Activated CD4-positive, alpha-beta T cell treated with anti-CD3 and anti-CD28 coated beads, Interleukin-2, amount 10 ng/mL, durations not matched to agents 24 days and 14 days (primary cell): ENCODE measurements at places on chromosomes 2 and 18. TPM values are rescaled to one million over a fixed set of nuclear protein-coding genes. Genes with fewer than 3 reads are reported as not detected.
A peak's percentile ranks its signal among the peaks of the same experiment; 100 is the strongest.

Gene GPC1
- total RNA-seq = 5.9 and 6.6 TPM in 2 replicates

Gene PAX8
- total RNA-seq = 0.45 and 0.77 TPM in 2 replicates

Gene HK2
- total RNA-seq = 118 and 120 TPM in 2 replicates

Gene NFATC1
- 105 and 107 TPM in 2 replicates for total RNA-seq

Gene VPS4B
- total RNA-seq = 50.8 and 62.1 TPM in 2 replicates

Gene GPR39
- total RNA-seq = not detected in 2 replicates

Gene BMP10
- not detected in 2 replicates for total RNA-seq

Gene C1GALT1C1L
- not detected in 2 replicates for total RNA-seq

Gene IKZF2
- total RNA-seq = 1.7 and 1.9 TPM in 2 replicates

GRCh38 chr18:49206717-49207116, 253.7 kb downstream of the DYM start:
- peak overlapping the region; percentile 6 for H3K4me3 ChIP-seq
- H3K36me3 ChIP-seq = peaks cover 2% of the 10 kb centered on the region
- no peaks in the 10 kb centered on the region for H3K27me3 ChIP-seq
- no peak overlapping the region for H3K27ac ChIP-seq

DNA sequence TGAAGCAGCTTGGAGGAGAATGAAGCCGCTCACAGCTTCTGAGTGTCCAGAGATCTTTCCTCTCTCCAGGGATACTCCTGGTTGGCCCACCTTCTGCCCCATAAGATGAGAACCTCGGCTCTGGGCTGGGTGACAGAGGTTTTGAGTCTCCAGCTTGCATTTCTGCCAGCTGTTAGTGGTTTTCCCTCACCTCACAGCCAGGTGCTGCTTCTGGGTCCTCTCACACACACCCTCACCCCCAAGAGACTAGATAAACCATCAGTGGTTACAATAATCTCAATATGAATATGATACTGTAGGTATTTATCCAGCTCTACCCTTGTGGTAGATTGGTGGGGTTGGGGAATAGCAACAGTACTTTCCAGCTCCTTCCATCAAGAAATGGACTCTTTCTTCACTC, 161.7 kb upstream of the SIX3 start:
- no peak overlapping the region for H3K4me3 ChIP-seq
- H3K4me1 ChIP-seq = peaks cover 2% of the 10 kb centered on the region
- H3K27ac ChIP-seq = no peak overlapping the region
- no peak for DNase-seq

DNA sequence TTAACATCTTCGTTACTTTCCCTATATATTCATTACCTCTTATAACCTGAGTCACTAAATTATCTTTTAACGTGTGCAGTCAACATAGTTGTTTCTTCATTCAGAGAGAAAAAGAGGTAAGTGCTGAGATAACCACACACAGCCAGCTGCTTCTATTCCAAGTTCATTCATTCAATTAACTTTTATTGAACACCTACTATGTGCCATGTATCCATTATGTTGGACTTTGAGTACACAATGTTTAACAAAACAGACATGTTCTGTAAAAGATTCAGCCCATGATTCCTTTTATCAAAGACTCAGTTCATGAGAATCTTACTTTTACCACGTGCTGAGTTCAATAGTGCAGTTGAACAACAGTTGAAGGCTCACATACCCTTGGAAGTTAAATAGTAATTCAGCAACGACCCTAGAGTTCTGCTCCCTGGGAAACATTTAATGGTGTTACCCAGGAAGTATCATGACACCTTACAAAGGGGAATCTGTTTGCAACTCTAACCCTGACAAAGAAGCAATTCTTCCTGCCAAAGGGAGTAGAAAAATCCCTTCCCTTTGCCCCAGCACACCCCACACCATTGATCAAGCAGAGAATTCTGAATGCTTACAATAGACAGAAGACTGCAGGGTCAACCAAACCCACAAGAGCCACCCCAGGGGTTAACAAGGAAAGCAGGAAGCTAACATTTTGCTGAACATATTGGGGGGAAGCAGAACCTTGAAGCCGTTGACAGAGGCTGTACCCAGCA, 595.8 kb downstream of the STK39 start:
- H3K4me1 ChIP-seq = no peaks in the 10 kb centered on the region
- no peak overlapping the region for H3K4me3 ChIP-seq
- no peaks in the 10 kb centered on the region for H3K27me3 ChIP-seq
- H3K27ac ChIP-seq = no peak overlapping the region

- H3K4me3 ChIP-seq = no peak overlapping the region
- no peaks in the 10 kb centered on the region for H3K4me1 ChIP-seq
- H3K27ac ChIP-seq = no peak overlapping the region
- DNase-seq = peak; percentile 65
- peaks cover 24% of the 10 kb centered on the region for H3K27me3 ChIP-seq
Measured at GRCh38 chr2:197599285-197599965, 76.0 kb downstream of the RFTN2 start.

DNA sequence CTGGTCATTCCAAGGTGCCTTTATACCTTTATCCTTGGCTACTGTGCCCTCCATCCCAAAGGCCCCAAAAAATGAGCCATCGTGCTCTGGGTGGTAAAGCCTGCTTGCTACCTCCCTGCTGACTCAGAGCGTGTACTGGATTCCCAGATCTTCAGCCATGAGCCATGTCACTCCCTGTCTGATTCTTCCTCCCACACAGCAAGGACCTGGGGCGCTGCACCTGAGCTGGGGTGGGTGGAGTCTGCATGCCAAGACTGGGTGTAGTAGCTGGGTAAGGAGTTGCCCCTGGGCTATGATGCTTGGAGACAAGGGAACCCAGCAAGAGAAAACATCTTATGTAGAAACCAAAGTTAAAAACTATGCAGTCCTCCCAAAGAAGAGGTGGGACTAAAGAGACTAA, 37.2 kb upstream of the APCDD1 start:
- DNase-seq = no peak
- H3K4me1 ChIP-seq = no peaks in the 10 kb centered on the region
- H3K36me3 ChIP-seq = no peaks in the 10 kb centered on the region

- no peaks in the 10 kb centered on the region for H3K4me1 ChIP-seq
- H3K27ac ChIP-seq = no peak overlapping the region
- no peaks in the 10 kb centered on the region for H3K27me3 ChIP-seq
- no peak for DNase-seq
Measured at GRCh38 chr18:38948436-38948835, 1382.8 kb upstream of the CELF4 start.

DNA sequence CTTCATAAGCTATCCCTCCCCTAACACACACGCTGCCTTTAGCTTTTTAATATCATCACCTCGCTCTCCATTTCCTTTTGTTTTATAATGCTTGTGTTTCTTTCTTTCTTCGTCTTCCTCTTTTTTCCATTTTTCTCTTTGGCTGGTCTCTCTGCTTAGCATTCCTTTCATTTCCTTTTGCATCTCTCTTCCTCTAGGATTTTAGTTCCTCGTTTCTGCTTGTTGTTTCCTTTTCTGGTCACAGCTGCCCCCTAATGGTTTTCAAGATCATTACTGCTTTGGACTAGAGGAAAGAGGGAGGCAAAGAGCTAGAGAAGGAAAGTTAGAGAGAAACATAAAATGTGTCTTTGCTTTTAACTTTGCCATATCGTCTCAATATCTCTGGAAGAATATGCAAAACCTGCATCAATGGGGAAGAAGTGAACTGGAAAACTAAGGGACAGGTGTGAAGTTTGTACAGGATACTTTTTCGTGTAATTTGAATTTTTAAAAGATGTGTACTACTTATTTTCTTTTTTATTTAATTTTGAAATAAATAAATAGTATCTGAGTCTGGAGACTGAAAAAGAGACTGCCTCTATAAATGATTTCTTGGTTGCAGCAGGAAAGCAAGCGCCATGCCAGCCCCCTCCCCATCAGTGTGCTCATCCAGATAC, 6.3 kb upstream of the NRP2 start:
- H3K27me3 ChIP-seq = peaks cover 15% of the 10 kb centered on the region
- H3K4me3 ChIP-seq = no peak overlapping the region
- peaks cover 26% of the 10 kb centered on the region for H3K4me1 ChIP-seq
- no peaks in the 10 kb centered on the region for H3K36me3 ChIP-seq
- H3K27ac ChIP-seq = no peak overlapping the region
- peak; percentile 72 for DNase-seq

- peaks cover 28% of the 10 kb centered on the region for H3K4me1 ChIP-seq
- DNase-seq = no peak
- H3K4me3 ChIP-seq = no peak overlapping the region
Measured at GRCh38 chr2:232544674-232545073, 5.2 kb downstream of the CHRNG start.

GRCh38 chr2:230751062-230751461, 38.4 kb downstream of the CAB39 start:
- H3K27me3 ChIP-seq = no peaks in the 10 kb centered on the region
- peaks cover 53% of the 10 kb centered on the region for H3K36me3 ChIP-seq
- H3K27ac ChIP-seq = peak overlapping the region; percentile 70
- peak; percentile 65 for DNase-seq

DNA sequence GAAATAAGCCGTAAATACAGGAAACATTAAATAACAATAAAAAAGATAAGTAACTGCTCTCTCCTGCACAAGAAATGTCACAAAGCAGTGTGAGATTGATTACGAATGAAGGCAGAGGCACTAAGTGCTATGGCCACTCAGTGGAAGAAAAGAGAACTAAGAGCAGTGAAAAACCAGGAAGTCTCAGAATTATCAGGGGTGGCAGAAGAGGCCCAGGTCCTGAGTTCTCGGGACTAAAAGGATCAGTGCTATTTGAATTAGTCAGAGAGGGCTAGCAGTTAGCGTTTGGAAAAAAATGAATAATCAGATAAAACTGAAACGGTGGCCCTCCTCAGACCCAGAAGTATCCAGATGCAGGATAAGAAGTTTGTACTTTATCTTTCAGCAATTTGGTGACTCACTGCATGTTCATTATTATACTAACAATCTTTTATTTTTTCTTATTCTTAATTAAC, 367.1 kb downstream of the ZEB2 start:
- H3K27ac ChIP-seq = no peak overlapping the region
- no peak for DNase-seq
- H3K4me3 ChIP-seq = no peak overlapping the region
- no peaks in the 10 kb centered on the region for H3K27me3 ChIP-seq
- H3K36me3 ChIP-seq = no peaks in the 10 kb centered on the region

DNA sequence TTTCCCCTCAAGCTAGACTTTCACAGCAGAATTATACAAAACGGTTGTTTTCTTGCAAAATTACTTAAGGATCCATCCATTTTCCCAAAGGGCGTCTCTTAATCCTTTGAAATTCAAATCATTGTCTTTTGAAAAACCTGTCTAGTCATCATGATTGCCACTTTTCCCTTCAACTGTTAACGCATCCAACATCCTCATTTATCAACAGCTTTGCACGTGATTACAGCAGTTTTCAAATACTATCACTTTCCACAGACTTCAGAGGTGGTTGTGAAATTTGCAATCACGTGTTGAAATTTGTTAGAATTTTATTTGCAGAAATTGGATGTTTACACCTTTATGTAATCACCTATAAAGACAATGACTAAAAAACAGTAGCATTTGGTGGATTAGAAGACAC, 304.4 kb upstream of the SLC39A10 start:
- no peak overlapping the region for H3K4me3 ChIP-seq
- H3K36me3 ChIP-seq = peaks cover 2% of the 10 kb centered on the region
- H3K27me3 ChIP-seq = no peaks in the 10 kb centered on the region
- no peak overlapping the region for H3K27ac ChIP-seq

DNA sequence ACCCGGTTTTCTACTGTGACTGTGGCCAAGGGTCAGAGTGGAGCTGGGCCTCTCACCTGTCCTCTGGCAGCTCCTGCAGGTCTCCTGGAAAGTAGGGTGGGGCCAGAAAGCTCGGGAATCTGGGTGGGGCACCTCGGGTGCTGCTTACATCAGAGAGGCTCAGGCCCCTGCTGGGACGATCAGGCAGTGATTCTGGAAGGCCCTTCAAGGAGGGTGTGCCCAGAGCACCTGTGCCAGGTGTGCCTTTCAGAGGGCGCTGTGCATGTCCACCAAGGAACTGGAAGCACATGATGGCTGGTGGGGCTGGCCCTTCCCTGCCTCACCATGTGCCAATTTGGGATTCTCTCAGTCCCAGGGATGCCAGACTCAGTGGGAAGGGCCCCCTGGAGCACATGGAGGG, 44.0 kb downstream of the ATP6V1C2 start:
- no peak overlapping the region for H3K4me3 ChIP-seq
- no peak overlapping the region for H3K27ac ChIP-seq
- no peaks in the 10 kb centered on the region for H3K4me1 ChIP-seq
- no peaks in the 10 kb centered on the region for H3K36me3 ChIP-seq
- no peak for DNase-seq

- DNase-seq = peak; percentile 85
- H3K4me3 ChIP-seq = peak overlapping the region; percentile 9
- H3K27ac ChIP-seq = peak overlapping the region; percentile 21
- H3K27me3 ChIP-seq = no peaks in the 10 kb centered on the region
Measured at GRCh38 chr2:176852667-176853066, 359.9 kb upstream of the HNRNPA3 start.

DNA sequence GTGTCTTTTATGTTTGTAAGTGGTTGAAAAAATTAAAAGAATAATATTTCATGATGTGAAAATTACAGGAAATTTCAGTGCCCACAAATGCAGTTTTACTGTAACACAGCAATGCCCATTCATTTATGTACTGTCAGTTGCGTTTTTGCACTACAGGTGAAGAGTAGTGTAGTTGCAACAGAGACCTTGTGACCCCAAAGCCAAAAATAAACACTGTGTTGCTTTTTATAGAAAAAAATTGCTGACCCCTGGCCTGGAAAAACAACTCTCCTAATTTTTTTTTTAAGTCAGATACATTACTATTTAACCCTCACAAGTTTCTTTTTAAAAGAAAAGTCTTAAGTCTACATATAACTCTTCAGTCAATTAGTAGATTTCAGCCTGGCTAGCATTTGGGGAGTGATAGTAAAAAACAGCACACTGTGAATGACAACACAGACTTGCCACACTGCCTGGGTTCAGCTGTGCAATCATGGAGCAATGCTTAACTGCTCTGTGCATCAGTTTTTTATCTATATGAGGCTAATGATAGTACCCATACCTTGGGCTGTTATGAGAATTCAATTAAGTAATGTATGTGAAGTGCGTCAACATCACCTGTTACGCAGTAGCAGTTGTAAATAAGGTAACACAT, 8.1 kb downstream of the KLHL14 start:
- no peak overlapping the region for H3K27ac ChIP-seq
- H3K36me3 ChIP-seq = no peaks in the 10 kb centered on the region
- H3K4me1 ChIP-seq = no peaks in the 10 kb centered on the region
- DNase-seq = no peak
- H3K4me3 ChIP-seq = no peak overlapping the region
- peaks cover 18% of the 10 kb centered on the region for H3K27me3 ChIP-seq

GRCh38 chr2:96826546-96827278, 10.6 kb downstream of the CNNM3 start:
- peaks cover 2% of the 10 kb centered on the region for H3K4me1 ChIP-seq
- no peak overlapping the region for H3K4me3 ChIP-seq
- H3K27me3 ChIP-seq = no peaks in the 10 kb centered on the region
- no peak overlapping the region for H3K27ac ChIP-seq
- DNase-seq = no peak
- H3K36me3 ChIP-seq = peaks cover 43% of the 10 kb centered on the region

GRCh38 chr18:53859764-53860163, 364.7 kb downstream of the MBD2 start:
- H3K4me3 ChIP-seq = no peak overlapping the region
- H3K4me1 ChIP-seq = no peaks in the 10 kb centered on the region
- no peaks in the 10 kb centered on the region for H3K27me3 ChIP-seq
- no peaks in the 10 kb centered on the region for H3K36me3 ChIP-seq
- no peak overlapping the region for H3K27ac ChIP-seq
- no peak for DNase-seq

GRCh38 chr18:24801001-24801400, 340.6 kb downstream of the HRH4 start:
- H3K36me3 ChIP-seq = no peaks in the 10 kb centered on the region
- H3K4me1 ChIP-seq = no peaks in the 10 kb centered on the region
- DNase-seq = no peak
- H3K27me3 ChIP-seq = no peaks in the 10 kb centered on the region
- no peak overlapping the region for H3K4me3 ChIP-seq
- no peak overlapping the region for H3K27ac ChIP-seq

- H3K4me1 ChIP-seq = no peaks in the 10 kb centered on the region
- no peak overlapping the region for H3K4me3 ChIP-seq
- H3K27me3 ChIP-seq = no peaks in the 10 kb centered on the region
- no peak for DNase-seq
- no peaks in the 10 kb centered on the region for H3K36me3 ChIP-seq
Measured at GRCh38 chr2:4499316-4500030, 796.1 kb downstream of the DCDC2C start.
